Panc1 (cell line): ENCODE measurements at places on chromosomes 2 and 18. TPM values are rescaled to one million over a fixed set of nuclear protein-coding genes. Genes with fewer than 3 reads are reported as not detected.

The TBR1 gene
- not detected for total RNA-seq

The WDR35 gene
- total RNA-seq, result 13.8 TPM

The CROCC2 gene
- total RNA-seq, result 0.23 TPM

The CYP27C1 gene
- 5.7 TPM for total RNA-seq

The LIMS4 gene
- 0.51 TPM for total RNA-seq

The KCNIP3 gene
- 17.5 TPM for total RNA-seq

The IL1F10 gene
- not detected for total RNA-seq

The ZSWIM2 gene
- total RNA-seq, result not detected

The POMC gene
- total RNA-seq, result not detected

The TUBA3E gene
- total RNA-seq, result not detected

The PDCD1 gene
- 0.15 TPM for total RNA-seq
